Nephron progenitor cell (in vitro differentiated cells): ENCODE measurements at places on chromosomes 16 and 17.

- peak; percentile 54 for DNase-seq
- H3K4me3 ChIP-seq: peak overlapping the region; percentile 62
- H3K36me3 ChIP-seq: peaks cover 2% of the 10 kb centered on the region
- peak overlapping the region; percentile 97 for H3K27ac ChIP-seq
- peaks cover 93% of the 10 kb centered on the region for H3K4me1 ChIP-seq
Observed at GRCh38 chr16:72992142-72992601, 55.8 kb downstream of the ZFHX3 start.

GRCh38 chr16:24677388-24677787 is 52.1 kb upstream of the TNRC6A start:
- peaks cover 16% of the 10 kb centered on the region for H3K27me3 ChIP-seq
- H3K36me3 ChIP-seq: no peaks in the 10 kb centered on the region
- no peak overlapping the region for H3K27ac ChIP-seq
- DNase-seq: no peak

DNA sequence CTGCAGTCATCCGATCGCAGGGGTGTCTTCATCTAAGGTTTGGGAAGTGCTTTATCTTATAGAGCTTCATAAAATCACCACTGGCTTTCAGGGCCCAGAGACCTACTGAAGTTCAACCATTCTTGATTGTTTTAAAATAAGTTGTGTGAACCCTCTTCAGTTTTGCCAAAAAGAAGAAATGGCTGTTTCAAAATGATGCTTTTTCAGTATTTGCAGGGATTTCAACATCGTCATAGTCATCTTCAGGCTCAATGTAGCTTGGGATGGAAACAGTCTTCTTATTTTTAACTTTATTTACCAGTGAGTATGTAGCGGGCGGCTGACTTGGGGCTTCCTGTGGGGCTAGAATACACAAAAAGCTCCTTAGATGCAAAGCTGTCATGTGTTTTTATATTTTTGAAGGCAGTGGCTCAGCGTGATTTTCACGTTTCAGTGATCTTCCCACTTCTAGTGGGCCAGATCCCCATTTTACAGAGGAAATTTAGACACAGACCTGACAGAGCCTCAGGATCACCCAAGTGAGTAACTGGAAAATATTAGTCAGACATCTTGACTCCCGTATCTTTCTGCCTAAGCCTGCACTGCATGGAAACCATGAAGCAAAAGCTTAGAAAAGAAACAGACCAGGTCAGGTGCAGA is 19.1 kb upstream of the ZNF594 start:
- no peaks in the 10 kb centered on the region for H3K4me1 ChIP-seq
- peaks cover 45% of the 10 kb centered on the region for H3K36me3 ChIP-seq
- no peak overlapping the region for H3K4me3 ChIP-seq
- H3K27ac ChIP-seq: no peak overlapping the region

GRCh38 chr16:87840271-87840978 is 28.9 kb downstream of the SLC7A5 start:
- no peak for DNase-seq
- peaks cover 42% of the 10 kb centered on the region for H3K4me1 ChIP-seq
- no peak overlapping the region for H3K4me3 ChIP-seq
- no peaks in the 10 kb centered on the region for H3K36me3 ChIP-seq

DNA sequence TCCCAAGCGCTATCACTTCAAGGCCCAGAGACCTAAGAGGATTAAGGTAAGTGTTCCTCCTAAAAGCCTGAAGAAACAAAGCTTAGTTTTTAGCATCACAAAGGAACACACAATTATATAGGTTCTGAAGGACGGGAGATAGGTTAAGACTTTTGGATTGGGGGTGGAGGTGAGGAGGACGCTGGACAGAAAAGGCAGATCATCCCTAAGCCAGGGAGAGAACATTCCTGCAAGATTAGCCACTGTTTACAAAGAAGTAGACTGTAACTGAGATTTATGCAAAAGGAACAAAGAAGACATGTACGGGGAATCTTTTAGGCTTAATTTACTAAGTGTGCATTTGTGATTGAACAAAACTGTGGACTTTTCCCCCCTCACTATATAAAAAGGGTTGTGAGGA is 184.1 kb upstream of the IRX5 start:
- H3K27me3 ChIP-seq: peaks cover 16% of the 10 kb centered on the region
- DNase-seq: no peak
- H3K36me3 ChIP-seq: no peaks in the 10 kb centered on the region
- H3K27ac ChIP-seq: no peak overlapping the region
- H3K4me3 ChIP-seq: no peak overlapping the region
- peaks cover 29% of the 10 kb centered on the region for H3K4me1 ChIP-seq

DNA sequence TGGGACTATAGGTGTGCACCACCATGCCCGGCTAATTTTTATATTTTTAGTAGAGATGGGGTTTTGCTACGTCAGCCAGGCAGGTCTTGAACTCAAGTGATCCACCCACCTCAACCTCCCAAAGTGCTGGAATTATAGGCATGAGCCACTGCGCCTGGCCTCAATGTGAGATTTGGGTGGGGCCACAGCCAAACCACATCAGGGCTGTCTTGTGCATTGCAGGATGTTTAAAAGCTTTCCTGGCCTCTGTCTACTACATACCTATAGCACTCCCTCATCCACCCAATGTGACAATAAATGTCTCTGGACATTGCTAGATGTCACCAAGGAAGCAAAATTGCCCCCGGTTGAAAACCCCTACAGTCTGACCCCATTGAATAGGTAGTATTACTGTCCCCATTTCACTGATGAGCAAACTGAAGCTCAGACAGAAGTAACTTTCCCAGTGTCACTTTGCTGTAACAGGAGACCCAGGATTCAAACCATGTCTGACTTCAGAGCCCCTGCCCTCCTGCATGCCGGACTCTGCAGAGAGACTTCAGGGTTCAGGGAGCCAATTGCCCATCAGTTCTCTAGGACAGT is 3.6 kb upstream of the MAP3K14 start:
- peak overlapping the region; percentile 79 for H3K27ac ChIP-seq
- H3K36me3 ChIP-seq: no peaks in the 10 kb centered on the region
- H3K27me3 ChIP-seq: peaks cover 6% of the 10 kb centered on the region
- DNase-seq: no peak

DNA sequence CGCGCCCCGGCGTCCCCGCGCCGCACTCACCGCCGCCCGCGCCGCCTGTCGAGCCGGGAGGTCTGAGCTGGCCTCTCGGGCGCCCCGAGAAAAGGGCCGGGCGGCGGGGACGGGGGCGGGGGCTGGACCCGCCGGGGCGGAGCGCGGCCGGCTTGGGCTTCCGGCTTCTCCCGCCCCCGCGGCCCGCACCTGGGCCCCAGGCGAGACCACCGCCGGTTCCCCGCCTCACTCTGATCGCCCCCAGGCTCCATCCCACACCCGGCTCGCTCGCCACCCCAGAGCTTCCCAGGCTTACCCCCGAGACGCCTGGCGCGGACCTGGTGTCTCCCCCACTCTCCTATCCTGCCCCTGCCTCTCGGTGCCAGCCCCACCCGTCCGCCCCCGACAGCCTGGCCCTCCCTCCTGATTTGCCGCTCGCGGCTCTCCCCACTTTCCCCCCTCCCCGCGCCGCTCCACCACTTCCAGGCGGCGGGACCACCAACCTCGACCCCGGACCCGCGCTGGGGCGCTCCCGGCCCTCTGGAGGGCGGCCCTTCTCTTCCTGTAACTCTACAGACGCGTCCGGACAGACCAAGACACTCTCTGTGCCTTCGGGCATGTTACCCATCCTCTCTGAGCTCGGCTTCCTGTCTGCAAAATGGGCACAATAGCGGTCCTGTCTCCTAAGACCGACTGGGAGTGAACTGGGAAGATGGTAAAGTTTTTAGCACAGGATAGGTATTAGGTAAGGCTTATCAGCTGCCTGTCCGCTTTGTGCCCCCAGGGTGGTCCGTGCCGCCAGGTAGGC is at the start of gene LITAF:
Gene LITAF, minus strand, starts transcription at position 64 of the 787 bp plus-strand sequence. CDS start 30,189 bp downstream, outside the sequence.
- no peak within 1 kb of the TSS for H3K27ac ChIP-seq
- peak; percentile 70 for DNase-seq
- H3K4me1 ChIP-seq: peaks cover 47% of the 10 kb centered on the region
- H3K36me3 ChIP-seq: no peaks in the 10 kb centered on the region

DNA sequence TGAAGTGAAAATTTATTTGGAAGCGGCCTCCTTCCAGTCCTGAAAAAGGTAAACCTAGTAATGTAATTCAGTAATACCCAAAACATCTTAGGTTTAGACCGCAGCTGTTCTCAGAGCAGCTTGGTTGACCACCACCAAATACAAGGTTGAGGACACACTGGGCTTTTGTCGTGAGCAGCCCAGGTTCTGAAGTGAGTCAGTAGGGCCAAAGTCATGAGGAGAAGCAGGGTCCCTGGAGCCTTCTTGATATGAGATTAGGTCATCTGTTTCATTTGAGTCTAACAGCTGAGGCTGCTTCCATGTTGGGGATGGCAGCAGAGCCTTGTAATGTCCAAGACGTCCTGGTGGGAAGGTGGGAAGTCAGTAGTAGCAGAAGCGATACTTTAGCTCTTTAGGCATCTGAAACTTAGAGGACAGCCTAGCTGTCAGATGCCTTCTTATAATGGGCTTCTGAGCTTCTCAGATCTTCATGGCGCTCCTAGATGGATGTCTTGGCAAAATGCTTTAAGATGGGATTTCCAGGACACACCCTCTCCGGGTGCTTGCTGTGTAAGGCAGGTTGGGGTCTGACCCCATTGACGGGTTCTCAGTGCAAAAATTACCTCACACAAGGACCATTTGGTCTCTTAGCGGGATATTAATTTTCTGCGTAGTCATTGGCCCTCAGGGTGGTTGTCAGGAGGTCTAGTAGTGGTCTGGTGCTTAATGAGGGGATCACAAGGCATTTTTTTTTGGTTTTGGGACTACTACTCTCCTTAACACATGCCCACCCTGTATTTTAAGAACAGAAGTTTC is 2.4 kb downstream of the ALKBH5 start:
- H3K4me1 ChIP-seq: peaks cover 74% of the 10 kb centered on the region
- peaks cover 42% of the 10 kb centered on the region for H3K36me3 ChIP-seq
- H3K27ac ChIP-seq: peak overlapping the region; percentile 75
- H3K27me3 ChIP-seq: no peaks in the 10 kb centered on the region
- peak overlapping the region; percentile 95 for H3K4me3 ChIP-seq
- no peak for DNase-seq

GRCh38 chr17:20278805-20279204 is 188.5 kb downstream of the LGALS9B start:
- H3K36me3 ChIP-seq: peaks cover 1% of the 10 kb centered on the region
- no peak overlapping the region for H3K4me3 ChIP-seq
- DNase-seq: no peak
- H3K27me3 ChIP-seq: peaks cover 4% of the 10 kb centered on the region
- peaks cover 44% of the 10 kb centered on the region for H3K4me1 ChIP-seq
- no peak overlapping the region for H3K27ac ChIP-seq

GRCh38 chr16:53626811-53627210 is 76.8 kb downstream of the RPGRIP1L start:
- DNase-seq: no peak
- no peaks in the 10 kb centered on the region for H3K4me1 ChIP-seq
- H3K27ac ChIP-seq: no peak overlapping the region
- H3K36me3 ChIP-seq: peaks cover 24% of the 10 kb centered on the region
- H3K27me3 ChIP-seq: peaks cover 4% of the 10 kb centered on the region

DNA sequence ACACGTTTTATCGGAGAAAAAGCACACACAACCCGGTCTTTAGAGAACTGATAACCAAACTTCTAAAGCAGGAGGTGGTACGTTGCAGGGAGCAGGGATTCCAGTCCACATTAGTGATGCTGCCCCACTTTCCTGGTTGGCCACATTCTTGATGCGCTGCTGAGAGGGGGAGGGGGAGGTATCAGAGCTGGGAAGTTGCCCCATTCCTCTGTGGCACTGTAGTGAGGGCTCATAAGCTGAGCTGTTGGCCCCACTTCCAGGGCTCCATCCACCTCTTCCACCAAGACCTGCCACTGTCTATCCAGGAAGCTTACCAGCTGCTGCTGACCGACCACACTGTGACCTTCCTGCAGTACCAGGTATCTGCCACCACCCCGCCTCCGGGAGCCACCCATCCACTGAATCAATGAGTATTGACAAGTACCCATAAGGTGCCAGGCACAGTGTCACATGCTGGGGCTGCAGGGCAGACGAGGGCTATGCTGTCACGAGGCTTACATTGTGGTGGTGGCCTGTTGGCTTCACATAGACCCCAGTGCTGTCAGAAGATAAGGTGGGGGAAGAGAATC is 1.1 kb downstream of the TSEN54 start:
- H3K4me1 ChIP-seq: peaks cover 34% of the 10 kb centered on the region
- DNase-seq: no peak
- H3K27ac ChIP-seq: no peak overlapping the region

GRCh38 chr17:74858672-74859458 is 820 bp downstream of the GRIN2C start:
- no peaks in the 10 kb centered on the region for H3K4me1 ChIP-seq
- no peak overlapping the region for H3K27ac ChIP-seq
- peak overlapping the region; percentile 54 for H3K4me3 ChIP-seq
- no peaks in the 10 kb centered on the region for H3K36me3 ChIP-seq
- DNase-seq: no peak

GRCh38 chr16:28255838-28256237 is 36.5 kb upstream of the SBK1 start:
- H3K4me1 ChIP-seq: peaks cover 33% of the 10 kb centered on the region
- DNase-seq: no peak
- no peak overlapping the region for H3K27ac ChIP-seq

DNA sequence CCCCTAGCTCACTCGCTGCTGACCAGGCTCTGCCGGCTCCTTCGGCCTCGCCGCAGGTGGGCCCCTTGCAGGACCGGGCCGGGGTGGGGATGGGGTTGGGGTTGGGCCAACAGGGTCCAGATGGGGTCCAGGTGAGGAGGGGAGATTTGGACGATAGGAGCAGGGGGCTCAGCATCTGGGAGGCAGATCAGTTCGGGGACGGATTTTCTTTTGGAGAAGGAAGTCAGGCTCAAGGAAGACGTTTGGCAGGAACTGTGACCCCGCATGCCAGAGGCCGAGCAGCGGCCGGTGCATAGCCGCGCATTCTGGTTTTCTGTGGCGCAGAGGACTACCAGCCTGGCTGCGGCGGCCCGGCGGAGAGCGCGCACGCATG is 845 bp upstream of the ALDOA start:
- peak overlapping the region; percentile 96 for H3K4me3 ChIP-seq
- H3K36me3 ChIP-seq: peaks cover 31% of the 10 kb centered on the region
- no peak for DNase-seq
- H3K27ac ChIP-seq: peak overlapping the region; percentile 99
- peaks cover 64% of the 10 kb centered on the region for H3K4me1 ChIP-seq
- H3K27me3 ChIP-seq: no peaks in the 10 kb centered on the region

DNA sequence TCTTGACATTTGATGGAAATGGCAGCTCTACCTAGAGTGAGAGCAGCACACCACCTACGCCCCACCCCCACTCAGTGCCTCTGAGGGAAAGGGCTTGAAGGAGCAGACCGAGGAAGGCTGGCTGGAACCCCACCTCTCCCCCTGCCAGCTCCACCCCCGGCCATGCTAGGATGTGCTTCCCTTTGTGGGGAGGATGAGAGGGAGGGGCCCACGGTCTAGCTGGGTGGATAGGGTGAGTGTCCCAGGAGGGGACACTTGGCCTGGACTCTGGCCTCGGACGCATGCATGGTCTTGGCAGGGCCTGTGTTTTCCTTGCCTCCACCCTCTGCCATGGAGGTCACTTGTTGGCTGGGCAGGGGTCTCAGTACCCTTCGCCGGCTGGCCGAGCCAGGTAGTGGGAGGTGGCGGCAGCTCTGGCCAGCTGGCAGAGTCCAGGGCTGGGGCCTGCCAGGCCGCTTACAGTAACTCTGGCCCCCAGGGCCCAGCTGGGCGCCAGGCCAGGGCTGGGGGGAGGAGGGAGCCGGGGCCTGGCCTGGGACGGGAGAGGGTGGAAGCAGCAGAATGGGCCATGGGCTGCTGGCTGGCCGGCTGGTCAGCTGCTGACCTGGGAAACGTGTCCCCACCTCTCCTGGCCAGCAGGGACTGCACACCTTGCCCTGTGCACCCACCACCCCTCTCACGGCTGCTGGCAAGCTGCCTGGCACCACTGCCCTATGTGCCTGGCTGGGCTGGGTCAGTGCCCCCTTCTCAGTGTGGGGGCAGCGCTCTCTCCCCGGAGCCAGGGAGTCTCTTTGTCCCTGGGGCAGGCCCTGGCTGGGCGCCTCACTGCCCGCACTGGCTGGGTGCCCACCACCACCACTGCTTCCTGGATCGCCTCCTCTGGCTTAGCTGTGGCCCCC is 23.0 kb downstream of the RARA start:
- peaks cover 34% of the 10 kb centered on the region for H3K36me3 ChIP-seq
- no peaks in the 10 kb centered on the region for H3K27me3 ChIP-seq
- H3K27ac ChIP-seq: no peak overlapping the region
- H3K4me1 ChIP-seq: peaks cover 69% of the 10 kb centered on the region
